NCI-H1105 (cell line): ENCODE measurements at places on chromosomes 3 and 15.
A peak's percentile ranks its signal among the peaks of the same experiment; 100 is the strongest.

DNA sequence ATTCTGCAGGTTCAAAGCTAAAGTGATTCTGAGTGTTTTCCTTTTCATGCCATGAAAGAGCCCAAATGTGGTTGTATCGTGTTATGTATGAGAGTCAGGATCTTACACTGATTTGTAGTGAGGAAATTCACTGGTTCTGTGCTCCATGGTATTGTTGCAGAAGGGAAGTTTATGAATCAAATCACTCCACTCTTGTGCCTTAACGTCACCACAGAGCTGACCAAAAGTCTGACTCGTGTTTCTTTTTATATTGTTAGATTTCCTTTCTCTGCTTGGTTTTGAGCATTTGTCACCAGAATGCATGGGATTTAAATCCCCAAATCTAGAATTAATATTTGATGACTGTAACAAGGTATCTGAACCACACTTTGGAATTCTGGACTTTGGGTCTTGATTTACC is 29.1 kb upstream of the SLC30A4 start:
- DNase-seq: no peak

DNA sequence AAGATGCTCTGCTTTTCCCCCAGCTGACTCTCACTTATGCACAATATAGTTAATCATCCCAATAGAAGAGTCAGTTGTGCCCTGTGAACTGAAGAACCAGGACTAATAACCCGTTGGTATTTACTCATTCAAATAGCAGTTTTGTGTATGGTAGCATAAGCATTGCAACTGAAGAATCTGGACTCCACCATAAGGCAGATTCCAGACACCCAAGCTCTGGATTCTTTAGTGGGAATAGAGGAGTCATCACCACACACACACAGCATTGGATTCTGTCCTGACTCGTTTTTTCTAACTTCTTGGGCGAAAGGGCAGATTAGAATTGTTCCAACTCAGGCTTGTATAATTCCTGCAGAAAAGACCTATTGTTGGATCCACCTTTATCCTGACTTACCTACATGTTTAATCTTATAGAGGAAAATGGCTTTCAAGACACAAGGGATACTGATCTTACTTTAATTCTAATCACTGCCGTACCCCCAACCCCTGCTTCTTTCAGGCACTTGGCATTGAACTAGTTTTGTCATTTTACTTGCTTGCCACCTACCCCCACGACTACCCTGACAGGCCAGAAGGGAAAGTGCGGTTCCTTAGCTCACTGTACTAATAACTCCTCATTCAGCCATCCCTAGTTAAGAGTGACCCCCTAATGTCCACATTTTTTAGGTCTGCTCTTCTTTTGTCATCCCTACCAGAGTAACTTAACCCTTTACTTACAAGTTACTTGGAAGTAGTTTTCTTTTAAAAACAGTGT is 42.3 kb downstream of the NKIRAS1 start:
- DNase-seq: no peak

DNA sequence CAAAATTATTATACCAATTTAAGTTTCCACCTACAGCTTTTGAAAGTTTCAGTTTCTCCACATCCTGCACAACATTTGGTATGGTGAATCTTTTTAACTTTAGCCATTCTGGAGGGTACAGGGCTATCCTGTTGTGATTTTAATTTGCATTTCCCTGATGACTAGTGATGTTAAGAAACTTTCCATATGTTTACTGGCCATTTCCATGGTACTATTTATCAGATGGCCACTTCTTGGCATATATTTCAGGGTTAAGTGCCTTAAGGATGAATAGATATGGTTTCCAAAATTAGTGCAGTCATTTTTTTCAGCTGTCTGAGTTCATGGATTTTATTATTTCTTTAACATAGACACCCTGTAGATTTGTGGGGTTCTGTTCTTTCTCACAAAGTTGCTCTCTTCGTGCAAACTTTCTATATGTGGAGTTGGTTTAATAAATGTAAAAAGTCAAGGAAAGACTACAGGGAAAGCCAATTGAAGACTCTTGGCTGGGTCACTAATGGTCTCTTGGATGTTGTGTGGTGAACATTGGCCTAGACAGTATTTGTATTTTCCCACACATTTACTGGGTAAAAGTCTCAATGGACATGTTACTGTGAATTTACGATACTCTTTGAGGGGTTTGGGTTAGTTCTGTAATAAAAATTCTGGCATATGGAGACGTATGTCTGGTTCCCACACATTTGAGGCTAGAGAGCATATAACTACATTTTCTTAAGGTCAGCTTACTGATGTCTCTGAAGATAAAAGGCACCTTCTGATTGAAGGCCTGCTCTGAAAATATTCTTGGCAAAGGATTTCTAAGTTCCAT is 147.5 kb upstream of the PDZRN3 start:
- no peak for DNase-seq

DNA sequence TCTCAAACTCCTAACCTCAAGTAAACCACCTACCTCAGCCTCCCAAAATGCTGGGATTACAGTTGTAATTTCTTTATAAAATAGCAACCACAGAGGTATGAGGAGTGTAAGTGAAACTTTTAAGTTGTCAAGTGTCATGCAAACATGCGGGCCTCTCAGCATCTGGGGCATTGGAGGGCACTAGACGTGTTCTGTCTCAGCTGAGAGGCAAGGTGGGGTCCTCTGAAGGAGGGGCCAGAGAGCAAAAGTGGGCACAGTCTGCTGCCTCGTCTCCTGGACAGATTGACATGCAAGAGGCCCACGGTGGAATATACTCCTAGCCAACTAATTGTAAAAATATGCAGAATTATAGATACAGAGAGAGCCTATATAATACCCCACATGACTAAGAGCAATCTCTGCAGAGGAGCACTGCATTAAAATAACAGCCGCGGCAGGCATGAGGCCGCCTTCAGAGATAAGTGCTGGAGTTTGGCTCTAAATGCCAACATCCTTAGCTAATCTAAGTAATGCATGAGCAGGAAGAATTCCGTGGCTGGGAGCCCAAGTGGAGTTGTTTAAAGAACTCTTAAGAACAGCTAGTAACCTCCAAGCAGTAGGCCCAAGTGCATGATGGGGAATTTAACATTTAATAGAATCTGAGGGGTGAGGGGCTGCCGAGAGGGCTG is 87.8 kb upstream of the RNU6-1 start:
- DNase-seq: no peak

DNA sequence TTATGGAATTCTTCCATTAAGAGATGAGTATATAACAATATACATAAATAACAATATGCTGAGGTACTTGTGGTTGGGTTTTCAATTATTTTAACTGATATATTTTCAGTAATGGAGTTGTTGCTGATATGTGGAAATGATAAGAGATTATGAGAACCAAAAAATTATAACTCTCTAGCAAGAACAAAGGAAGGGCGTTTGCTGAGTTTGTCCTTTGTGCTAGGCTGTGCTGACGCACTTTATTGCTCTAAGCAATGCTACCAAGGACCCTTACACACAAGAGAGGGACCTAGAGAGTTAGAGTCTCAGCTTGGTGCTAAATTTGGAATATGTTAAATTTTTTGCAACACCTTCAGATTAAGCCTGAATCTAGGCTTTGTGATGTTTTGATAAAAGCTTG is 24.1 kb downstream of the CFAP91 start:
- no peak for DNase-seq

DNA sequence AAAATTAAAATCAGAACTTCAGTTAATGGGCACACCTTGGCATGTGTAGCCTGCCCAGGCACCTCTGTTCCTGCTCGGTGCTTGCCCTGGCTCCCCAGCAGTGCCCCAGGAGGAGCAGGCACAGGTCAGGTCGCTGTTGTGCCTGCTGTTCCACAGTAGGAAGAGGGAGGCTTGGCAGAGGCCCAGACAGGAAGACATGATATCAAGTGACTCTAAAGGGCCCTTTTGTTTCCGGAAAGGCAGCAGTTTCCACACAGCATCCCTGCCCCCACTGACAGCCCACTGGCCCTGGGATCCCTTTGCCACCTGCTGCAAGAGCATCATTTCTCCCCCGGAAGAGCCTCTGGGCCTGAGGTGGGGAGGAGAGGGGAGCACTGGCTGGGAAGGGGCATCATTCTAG is 40.5 kb upstream of the HES1 start:
- DNase-seq: no peak

- peak; percentile 67 for DNase-seq
These were observed 701.5 kb upstream of the GBE1 start for GRCh38 chr3:82462977-82463376.

DNA sequence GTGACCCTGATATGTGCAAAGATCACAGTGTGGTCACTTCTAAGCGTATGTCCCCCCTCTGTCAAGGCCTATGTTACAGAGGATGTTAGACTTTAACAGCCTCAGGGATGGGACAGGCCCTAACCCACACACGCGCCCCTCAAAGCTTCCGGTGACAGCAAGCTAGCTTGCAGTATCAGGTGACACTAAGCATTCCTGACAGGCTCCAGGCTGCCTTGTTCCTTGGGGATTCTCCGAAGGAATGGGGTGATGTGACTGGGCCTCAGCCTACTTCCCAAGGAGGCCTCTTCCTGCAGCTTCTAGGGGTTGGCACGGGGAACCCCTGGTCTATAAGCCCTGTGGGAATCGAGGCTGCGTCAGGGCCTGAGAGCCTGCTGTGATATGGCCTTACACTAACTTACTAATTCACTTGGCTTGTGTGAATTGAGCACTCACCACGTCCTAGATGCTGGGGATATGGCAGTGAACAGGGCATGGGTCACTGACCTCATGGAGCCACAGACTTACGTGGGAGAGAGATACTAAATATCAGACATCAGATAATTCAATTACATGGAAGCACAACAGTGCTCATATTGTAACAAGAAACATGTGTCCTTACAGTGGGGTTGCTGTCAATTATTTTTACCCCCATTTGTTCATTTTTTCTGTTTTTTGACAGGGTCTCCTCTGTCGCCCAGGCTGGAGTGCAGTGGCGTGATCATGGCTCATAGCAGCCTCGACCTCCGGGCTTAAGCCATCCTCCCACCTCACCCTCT is 11.4 kb upstream of the SPTBN5 start:
- no peak for DNase-seq

- peak; percentile 91 for DNase-seq
These were observed 50.9 kb downstream of the CORO2B start for GRCh38 chr15:68629519-68630210.

DNA sequence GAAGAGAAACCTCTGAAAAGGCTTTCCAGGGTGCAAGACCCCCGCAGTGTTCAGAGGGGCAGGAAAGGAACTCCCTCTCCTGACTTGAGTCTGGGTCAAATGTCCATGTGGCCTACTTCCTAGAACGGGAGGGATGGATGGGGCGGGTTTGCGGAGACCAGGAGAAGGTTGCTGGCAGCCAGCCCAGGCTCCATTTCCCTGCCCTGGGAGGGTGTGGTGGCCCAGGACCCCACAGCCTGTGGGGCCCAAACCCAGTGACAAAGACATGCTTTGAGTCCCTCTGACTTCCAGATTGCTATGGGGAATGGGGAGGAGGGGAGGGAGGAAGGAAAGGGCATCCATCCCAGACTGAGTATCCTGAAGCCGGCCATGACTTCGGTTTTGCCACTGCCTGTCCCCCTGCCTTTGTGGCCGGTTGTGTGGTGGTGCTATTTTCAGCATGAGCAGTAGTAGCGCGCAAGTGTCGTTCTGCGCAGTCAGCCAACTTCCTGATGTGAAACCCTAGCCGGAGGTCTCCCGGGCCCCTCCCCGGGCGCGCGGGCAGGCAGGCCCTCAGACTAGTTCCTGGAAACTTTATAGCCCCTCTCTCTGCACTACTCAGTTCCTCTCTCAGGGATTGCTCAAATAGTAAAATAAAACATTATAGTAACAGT is 24.4 kb downstream of the MAGEF1 start:
- DNase-seq: no peak

DNA sequence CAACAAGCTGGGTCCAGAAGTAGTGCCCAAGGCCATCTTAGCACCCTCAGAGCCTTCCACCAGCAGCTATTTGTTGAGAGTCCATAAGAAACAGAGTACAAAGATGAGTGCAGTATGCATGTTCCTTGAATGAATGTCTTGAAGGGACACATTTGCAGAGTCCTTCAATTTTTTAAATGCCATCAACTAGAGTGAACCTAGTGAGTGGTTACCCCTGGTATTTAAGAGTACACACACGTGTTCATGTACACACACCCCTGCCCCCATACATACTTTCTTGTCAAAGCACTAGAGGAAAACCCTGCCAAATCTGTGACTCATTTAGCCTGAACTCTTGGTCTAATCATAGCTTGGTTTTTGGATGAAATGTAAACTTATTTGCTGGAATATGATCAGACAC is 84.5 kb upstream of the GALNT15 start:
- DNase-seq: no peak

- no peak for DNase-seq
These were observed 221.6 kb downstream of the TBC1D2B start for GRCh38 chr15:77855871-77856270.

DNA sequence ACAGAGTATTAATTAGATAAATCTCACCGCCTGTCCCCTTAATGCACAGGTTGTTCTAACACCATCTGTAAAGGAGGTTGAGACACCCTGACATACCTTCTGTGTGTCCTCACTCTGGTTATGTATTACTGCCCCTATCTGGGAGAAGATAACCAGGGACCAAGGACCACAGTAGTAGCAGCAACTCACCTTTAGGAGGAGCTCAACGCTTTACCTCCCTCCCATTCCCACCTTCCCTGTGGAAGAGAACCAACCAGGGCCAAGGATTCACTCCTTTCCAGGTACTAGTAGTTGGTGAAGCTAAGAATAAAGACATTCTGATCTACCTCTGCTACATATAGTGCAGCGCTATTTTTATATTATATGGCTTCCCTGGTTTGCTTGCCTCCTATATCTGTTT is 232.6 kb downstream of the MEX3B start:
- no peak for DNase-seq

GRCh38 chr3:40451551-40451950 is 5.6 kb upstream of the RPL14 start:
- no peak for DNase-seq
